ENCODE measurements at places on chromosomes 3 and 15.

GRCh38 chr3:7146529-7146928 lies 285.6 kb downstream of the GRM7 start:
- DNase-seq = no peak

- no peak for DNase-seq
Measured at GRCh38 chr3:196140224-196140623, 58.3 kb upstream of the TFRC start.

DNA sequence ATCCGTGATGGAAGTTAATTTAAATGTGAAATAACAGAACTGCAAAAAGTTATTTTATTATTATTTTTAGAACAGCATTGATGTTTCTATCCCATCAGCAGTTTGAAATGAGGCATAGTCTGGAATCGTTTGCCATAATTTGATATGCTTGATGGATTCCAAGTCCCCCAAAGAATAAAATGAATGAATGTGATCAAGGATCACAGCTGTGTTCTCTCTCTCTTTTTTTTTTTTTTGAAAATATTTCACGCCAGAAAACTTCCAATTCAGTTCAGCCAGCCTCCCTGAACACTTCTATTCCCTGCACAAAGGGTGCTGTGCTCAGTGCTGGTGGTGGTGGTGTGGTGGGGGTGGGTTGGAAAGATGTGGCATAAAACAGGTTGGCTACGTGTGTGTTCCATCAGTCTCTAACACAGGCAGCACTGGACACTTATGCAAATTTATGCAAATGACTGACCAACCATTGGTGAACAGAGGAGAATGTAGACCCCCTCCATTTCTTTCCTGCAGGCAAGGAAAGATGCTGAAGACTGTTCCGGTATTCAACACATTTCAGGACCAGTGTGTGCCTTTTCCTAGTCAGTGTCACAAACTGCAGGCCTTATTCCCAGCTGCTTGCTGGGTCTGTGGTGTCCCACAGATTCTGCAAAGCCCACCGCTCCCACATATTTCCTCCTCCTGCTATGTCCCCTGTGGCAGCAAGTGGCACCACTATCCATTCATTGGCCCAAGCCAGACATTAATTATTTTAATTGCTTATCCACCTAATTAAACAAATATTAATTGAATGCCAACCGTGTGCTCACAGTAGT lies 10.6 kb downstream of the ARNT2 start:
- no peak for DNase-seq

DNA sequence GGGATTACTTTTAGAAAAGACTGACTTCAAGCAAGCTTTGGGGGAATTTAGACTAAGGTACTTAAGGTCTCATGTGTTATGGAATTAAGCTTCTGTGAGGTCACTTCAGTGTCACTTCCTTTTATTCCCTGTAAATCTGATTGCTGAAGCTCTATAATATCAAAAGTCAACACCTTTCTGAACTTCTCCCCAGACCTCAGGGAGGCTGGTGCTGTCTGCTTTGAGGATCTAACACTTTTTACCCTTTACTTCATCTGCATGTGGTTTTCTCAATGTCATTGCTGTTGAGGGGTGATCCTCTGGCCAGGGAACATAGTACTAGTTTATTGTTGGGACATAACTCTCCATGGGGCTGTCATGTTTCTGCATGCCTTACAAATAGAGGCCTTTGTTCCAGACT lies 41.8 kb upstream of the RASGRF1 start:
- DNase-seq = no peak

GRCh38 chr3:71176366-71176765 lies 407.2 kb downstream of the FOXP1 start:
- DNase-seq = no peak

DNA sequence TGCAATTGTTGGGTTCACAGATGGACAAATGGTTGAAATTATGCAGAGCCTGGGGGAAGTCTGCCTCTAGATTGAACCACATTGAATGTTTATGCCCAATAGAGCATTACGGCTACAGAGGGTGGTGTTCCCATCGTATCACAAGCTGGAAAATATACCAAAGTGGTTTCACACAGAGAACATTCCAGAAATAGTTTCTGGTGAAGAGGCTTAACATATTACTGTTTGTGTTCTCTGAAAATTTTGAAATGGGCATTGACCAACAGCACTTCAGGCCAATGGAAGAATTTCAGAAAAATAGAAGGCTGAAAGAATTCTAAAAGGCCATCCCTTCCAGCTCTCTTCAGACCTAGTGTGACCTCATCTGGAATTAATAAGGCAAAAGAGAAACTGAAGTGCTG lies 203.9 kb downstream of the NEK10 start:
- no peak for DNase-seq

DNA sequence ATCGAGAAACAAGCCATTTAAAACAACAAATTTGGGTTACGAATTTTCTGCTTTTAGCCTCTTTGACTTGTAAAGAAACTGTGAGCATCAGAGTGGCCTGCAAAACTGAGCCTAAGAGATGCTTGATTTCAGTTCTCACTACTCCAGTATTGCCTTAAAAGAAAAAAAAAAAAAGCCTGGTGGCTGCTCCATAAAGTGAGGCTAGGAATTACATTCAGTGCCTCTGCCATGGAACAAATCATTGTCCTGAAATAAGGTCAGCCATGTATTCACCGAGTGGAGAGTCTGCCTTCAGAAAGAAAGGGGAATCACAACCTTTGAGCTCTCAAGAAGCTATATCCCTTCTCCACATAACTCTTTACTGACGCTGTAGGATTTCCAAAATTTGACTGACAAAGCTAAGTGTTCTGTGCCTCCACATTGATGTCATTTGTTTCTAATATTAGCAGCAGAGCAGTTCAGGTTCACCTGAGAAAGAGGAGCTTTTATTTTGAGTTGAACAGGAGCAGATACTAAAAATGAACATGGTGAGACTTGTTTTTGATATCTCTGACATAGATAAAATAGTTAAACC lies 137.3 kb downstream of the SSR3 start:
- no peak for DNase-seq

DNA sequence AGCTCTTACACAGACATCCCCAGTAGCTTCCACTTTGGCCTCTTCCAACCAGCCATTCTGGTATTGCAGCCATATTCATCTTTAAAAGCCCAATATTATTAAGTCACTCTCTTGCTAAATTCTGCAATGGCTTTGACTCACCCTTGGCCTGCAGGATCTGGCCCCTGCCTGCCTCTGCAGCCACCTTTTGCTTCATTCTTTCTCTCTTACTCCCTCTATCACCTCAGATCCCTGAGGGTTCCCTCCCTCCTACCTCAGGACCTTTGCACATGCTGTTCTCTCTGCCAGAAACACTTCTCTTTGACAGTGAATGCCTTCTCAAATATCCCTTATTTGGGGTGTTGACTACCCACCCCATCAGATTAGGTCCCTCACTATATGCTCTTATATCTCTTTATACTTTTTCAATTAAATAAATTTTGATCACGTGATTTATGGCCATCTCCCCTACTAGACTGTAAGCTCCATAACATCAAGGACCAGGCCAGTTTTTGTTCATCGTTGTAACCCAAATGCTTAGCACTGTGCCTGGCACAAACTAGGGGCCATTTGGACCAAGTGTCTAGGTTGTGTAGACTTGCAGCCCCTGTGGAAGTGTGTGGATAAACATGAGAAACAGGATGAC lies 32.3 kb upstream of the UBE2Q2 start:
- DNase-seq = no peak

DNA sequence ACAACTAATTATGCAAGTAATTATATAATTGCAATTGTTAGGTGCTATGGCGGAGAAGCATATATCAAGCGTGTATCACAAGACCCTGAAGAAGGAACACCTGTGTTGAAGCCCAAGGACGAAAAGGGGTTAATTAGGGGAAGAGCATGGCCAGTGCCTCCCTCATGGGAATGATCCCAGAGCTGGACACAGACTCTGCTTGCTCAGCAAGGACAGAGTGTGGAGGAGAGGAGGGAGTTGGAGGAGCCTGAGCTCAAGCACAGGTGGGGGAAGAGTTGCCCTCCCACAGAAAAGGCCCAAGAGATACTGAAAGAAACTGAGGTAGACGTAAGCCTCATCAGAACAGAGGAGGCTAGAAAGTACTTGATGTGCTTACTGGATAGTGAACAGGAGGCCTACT lies 423.7 kb downstream of the EPHB1 start:
- no peak for DNase-seq

GRCh38 chr3:88444251-88444650 lies 294.5 kb downstream of the C3orf38 start:
- DNase-seq = no peak

DNA sequence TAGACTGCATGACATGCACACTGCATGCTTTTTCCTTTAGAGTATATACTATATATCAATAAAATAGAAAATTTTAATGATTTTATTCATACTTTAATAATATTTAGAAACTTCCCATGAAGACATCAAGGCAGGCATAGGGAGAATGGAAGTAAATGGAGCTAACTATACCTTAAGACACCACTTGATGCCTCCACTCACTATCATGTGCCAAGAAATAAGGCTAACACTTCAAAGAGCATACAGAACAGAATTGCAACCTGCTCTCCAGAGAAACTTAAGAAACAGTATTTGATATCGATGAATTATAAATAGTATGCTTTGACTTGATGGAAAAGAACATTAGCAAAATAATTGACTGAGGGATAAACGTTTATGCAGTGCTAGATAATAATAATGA lies 192.6 kb upstream of the MBNL1 start:
- no peak for DNase-seq

DNA sequence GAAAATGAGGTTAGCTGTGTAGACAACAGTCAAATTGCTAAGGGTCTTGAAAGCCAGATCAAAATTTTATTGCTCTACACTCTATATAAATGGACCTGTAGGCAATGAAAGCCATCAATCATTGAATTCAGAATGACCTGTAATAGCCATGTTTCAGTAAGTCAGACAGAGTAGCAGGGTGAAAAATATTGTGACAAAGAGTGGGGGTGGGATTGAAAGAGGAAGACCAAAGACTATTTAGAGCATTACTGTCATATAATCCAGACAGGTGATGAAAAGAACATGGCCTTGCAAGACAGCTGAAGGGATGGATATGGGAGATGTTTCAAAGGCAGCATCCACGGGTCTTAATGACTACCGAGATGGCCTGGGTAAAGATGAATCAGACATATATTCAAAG lies 22.2 kb downstream of the IFT57 start:
- DNase-seq = no peak

DNA sequence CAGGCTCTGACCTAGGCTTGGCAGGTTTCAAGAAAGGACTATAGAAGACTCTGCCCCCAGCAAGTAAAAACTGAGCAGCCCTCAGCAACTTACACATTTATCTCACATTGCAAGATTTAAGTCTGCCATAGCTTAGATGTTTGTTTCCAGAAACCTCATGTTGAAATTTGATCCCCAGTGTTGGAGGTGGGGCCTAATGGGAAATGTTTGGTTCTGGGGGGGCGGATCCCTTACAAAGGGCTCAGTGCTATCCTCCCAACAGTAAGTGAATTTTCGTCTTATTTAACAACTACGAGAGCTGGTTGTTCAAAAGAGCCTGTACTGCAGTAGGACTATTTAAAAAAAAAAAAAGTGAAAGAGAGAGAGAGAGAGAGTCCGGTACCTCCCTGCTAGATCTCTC lies 125.2 kb upstream of the PROK2 start:
- no peak for DNase-seq

DNA sequence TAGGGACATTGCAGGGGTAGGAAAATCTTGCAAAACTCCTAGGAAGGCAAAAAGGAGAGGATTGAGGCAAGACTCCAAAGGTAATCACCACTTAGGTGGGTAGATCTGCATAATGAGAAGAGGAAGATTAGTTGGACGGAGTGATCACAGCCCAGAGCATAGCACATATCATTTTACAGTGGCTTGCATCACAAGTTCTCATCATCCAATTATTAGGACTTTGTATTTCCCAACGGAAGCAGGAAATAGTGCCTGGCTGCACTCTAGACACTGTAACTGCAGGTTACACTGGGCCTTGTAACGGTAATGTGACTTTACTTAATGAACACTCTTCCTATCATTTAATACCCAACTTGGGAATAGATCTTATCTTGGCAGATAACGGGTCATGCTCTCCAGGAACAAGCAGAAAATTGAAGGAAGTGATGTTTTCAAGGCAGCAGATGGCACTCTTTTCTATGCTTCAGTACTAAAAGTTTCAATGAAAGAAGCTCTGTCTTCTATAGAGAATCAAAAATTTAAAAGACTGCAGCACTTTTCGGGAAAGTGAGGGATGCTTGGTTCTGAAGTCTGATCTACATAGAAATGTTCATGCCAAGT lies 101.9 kb upstream of the KCNMB2 start:
- DNase-seq = no peak

GRCh38 chr3:3170998-3171397 lies 8.5 kb downstream of the CRBN start:
- no peak for DNase-seq

DNA sequence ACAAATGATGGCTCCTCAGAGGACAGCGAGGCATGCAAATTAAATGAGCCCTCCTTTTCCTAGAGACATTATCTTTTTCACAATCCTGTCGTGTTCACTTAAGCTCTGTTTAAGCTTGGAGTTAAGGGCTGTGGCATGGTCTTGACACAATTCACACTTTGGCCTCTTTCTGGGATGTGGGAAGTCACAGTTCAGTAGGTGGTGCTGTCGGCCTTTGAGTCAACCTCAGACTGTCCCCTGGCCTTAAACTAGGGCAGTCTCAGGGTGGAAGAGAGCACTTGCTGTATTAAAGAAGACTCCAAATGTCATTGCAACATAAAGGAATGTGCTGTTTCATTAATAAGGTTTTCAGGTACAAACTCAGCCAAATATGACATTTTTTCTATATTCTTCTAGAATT lies 351.0 kb downstream of the MCTP2 start:
- no peak for DNase-seq

DNA sequence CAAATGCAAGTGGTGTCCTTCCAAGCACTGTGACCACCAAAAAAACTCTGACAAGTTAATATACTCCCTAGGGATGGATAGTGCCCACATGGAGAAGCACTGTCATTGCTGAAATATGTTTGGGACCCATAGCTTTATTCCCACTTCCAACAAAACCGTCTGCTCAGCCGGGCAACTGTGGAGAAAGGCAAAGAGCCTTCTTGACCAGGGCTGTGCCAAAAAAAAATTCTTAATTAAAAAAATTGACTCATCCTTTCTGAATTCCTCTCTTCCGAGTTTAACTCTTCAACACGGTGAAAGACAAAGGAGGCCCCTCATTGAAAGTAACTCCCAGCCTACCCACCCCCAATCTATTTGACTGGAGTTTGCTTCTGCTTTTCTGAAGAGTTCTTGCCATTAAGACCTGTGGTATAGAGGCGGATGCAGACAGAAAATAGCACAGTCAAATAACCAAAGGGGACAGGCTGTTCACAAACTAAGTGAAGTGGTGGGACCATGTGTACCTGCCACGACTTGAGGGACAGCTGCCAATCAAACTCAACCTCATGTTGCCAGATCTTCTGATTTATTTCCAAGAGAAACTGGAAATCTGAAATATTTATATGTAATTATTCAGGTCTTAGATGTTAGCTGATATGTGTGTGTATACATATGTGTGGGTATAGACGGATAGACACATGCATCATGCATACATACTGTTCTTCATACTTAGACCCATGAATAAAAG lies 135.4 kb upstream of the PFN2 start:
- DNase-seq = no peak

GRCh38 chr3:112382543-112383160 lies 49.7 kb downstream of the CD200 start:
- no peak for DNase-seq

Data from effector CD4-positive, alpha-beta T cell (primary cell).